ENCODE measurements at places on chromosomes 16 and 17. TPM values are rescaled to one million over a fixed set of nuclear protein-coding genes. Genes with fewer than 3 reads are reported as not detected.

MILR1 gene
- not detected for total RNA-seq

DNA sequence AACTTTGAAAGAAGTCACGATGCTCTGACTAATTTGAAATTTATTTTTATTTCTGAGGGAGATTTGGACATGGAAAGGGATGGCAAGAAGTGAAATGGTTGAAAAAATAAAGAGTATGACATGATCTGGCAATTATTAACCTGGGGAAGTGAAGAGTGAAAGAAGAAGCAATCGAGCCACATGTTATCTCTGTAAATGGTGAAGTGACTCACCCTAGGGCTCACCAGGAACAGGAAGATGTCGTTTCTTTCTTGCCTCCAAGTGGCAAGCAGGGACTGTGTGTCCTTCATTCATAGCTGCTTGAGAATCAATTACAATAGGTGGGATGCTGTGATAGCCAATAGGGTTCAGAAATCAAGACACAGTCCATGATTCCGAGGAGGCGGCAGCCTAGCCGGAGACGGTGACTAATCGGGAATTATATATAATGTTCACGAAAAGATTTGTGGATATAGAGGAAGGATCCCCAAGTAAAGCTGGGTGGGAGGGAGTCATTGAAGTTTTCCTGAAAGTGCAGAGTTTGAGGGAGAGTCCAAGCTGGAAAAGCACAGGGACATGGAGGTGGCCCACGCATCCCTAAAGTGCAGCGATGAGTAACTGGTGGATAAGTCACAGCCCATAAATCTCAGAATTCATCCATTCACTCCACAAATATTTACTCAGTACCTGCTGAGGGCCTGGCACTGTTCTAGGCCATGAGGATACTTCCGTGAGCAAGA lies 18.2 kb upstream of the KRT20 start:
- peak; percentile 69 for DNase-seq

GRCh38 chr16:67254801-67255552 lies 6.2 kb downstream of the SLC9A5 start:
- DNase-seq: no peak

DRC7 gene
- 1.2 TPM for total RNA-seq

CDC42EP4 gene
- 27.9 TPM for total RNA-seq

DNA sequence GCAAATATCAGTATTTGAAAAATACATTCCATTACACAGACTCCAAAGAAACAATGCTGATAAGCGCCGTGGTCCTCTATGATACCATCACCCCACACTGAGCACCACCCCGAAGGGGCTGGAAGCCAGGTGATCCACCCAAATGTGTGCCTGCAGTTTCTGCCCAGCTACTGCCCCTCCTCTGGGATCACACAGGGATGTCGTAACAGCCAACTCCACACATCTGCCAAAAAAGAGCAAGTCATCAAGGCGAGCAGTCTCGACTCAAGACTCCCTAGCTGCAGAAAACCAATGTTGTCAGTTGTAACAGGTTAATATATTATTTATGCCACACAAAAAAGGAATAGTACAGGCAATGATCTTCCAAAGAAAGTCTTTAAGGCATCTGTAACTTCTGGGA lies 21.0 kb downstream of the CYB5D2 start:
- no peak for DNase-seq

- no peak for DNase-seq
Observed at GRCh38 chr16:88375996-88376834, 6.5 kb upstream of the ZNF469 start.

DNA sequence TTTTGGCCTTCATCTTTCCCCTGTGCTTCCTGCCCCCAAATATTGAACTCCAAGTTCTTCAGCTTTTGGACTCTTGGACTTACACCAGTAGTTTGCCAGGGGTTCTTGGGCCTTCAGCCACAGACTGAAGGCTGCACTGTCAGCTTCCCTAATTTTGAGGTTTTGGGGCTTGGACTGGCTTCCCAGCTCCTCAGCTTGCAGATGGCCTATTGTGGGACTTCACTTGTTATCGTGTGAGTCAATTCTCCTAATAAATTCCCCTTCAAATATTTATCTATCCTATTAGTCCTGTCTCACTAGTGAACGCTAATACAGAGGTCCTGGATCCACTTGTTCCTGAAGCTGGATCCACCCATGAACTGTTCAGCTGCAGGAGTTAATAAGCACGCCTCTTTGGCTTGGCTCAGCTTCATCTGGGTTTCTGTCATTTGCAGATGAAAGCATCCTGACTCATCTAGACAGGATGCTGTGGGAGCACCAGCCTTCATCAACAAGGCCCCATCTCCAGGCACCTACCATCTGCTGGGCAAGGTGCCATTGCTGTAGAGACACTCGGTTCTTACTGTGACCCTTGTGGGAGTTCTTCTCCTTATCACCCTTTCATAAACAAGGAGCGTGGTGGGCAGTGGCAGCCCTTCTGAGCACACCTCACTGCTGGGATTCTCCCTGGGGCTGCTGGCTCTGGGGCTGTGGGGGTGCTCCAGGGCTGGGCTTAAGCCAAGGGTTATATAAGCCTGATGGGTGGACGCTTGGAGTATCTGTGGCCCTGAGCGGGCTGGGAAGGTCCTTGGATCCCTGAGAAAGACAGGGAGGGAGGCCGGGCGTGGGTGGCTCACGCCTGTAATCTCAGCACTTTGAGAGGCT lies 23.1 kb downstream of the LAT start:
- DNase-seq: no peak

DNA sequence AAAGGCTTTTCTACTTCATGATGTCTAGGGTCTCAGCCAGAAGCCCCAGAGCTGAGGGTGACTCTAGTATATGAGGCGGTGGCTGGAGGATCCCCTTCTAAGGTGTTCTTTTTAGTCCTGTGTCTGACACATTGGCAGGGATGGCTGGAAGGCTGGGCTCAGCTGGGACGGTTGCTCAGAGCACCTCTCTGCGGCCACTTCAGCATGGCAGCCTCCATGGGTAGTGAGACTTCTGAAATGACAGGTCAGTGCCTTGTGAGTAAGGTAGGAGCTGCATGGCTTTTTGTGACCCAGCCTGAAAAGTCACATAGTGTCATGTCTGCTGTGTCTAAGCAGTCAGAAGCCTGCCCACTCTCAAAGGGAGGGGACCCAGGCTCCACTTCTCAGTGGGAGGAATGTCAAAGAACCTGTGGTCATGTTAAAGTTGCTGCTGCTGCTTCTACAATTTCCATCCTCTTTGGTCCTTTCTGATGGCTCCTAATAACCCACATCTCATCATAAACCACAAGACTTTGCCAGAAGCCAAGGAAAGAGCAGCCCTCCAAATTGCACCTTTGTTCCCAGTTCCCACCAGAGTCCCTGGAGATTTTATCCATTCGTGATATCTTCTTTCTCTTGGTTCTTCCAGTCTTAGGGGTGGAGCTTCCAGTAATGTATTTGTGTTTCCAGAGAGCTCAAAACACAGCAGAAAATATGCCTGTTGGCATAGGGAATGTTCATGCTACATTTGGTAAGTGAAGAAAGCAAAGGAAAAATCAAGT lies 15.4 kb upstream of the KCNG4 start:
- DNase-seq: no peak

IL21R gene
- 0.12 TPM for total RNA-seq

KRT33B gene
- not detected for total RNA-seq

PIRT gene
- not detected for total RNA-seq

RBBP6 gene
- total RNA-seq: 42.2 TPM

CD7 gene
- total RNA-seq: 0.37 TPM

GRCh38 chr16:12548270-12548983 lies 255.3 kb downstream of the CPPED1 start:
- DNase-seq: no peak

DNA sequence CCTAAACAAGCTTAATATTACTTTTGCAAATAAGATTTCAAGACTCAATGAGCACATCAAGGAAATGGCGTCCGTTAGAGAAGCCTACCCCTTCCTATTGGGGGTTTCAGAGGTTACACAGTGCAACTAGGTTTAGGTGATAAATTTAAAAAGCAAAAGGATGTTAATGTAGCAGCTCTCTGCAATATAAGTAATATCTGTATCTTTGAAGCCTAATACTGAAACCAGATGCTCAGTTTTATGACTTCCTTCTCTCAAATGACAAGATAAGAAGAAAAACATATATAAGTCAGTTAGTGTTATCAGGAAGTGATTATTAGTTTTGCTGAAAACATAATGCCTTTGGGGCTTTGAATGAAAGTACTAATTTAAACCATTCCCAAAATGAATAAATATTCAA lies 54.3 kb upstream of the MED13 start:
- DNase-seq: no peak

- DNase-seq: no peak
Observed at GRCh38 chr16:89122322-89122851, 28.7 kb downstream of the ACSF3 start.

GRCh38 chr16:22327446-22327775 lies 30.2 kb downstream of the POLR3E start:
- no peak for DNase-seq

DNA sequence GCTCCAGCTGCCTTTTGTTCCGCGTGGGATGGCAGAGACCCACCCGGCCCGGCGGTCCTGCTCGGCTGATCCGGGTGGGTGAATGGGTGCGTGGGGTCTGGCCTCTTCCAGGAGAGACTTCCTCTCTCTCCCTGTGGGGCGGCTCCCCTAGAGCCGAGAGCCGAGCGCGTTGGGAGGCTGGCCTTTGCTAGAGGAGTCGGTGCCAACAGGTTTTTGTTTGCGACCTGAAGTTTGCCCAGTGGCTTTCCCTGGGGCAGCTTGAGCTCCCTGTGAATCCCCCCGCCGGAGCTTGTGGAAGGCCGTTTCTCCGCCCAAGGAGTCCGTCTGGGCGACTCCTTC lies 970 bp downstream of the EPN2 start:
- peak; percentile 28 for DNase-seq

GRCh38 chr17:50312308-50312707 lies 33.6 kb upstream of the XYLT2 start:
- no peak for DNase-seq

NEUROD2 gene
- total RNA-seq: not detected

DNA sequence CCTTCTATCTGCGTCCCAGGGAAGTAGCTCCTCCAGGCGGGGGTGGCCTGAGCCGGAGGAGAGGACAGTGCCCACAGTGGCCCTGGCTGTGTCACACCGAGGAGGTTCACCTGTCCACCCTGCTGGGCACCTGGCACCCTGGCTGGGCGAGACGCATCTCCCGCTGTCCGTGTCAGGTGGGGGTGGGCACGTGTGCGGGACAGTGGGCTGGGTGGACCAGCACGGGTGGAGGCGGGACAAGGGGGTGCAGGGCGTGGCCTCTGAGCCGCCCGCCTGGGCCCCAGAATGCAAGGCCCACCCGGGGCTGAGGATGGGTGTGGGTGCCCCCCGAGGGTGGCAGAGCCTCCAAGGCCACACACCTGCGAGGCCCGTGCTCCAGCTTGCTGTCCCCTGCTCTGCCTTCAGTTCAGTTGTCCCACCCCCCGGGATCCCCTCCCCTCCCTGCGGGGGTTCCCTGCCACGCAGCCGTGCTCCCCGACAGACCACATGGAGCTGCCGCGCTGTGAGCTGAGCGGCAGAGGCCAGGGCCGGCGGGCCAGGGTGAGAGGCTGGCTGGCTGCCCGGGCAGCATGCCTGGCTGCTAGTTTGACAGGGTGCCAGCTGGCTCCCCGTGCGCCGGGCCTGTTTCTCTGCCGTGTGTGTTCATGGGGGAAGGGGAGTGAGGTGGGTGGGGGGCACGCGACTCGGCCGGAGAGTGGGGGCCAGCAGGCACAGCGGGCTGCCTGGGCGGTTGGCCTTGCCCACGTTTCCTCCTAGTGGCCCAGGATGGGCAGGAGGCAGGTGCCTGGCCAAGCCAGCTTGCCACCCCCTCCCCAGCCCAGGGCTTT lies 33.9 kb downstream of the BAHCC1 start:
- no peak for DNase-seq

DNA sequence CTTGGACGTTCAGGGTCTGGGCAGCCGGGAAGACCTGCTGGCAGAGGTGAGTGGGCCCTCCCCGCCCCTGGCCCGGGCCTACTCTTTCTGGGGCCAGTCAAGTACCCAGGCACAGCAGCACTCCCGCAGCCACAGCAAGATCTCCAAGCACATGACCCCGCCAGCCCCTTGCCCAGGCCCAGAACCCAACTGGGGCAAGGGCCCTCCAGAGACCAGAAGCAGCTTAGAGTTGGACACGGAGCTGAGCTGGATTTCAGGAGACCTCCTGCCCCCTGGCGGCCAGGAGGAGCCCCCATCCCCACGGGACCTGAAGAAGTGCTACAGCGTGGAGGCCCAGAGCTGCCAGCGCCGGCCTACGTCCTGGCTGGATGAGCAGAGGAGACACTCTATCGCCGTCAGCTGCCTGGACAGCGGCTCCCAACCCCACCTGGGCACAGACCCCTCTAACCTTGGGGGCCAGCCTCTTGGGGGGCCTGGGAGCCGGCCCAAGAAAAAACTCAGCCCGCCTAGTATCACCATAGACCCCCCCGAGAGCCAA lies 8.6 kb upstream of the ABCC3 start:
- DNase-seq: peak; percentile 94

- DNase-seq: no peak
Observed at GRCh38 chr16:14248791-14249190, 177.7 kb downstream of the MRTFB start.

- no peak for DNase-seq
Observed at GRCh38 chr16:47873434-47873833, 282.4 kb downstream of the ABCC12 start.

CBFB gene
- 108 TPM for total RNA-seq

DNA sequence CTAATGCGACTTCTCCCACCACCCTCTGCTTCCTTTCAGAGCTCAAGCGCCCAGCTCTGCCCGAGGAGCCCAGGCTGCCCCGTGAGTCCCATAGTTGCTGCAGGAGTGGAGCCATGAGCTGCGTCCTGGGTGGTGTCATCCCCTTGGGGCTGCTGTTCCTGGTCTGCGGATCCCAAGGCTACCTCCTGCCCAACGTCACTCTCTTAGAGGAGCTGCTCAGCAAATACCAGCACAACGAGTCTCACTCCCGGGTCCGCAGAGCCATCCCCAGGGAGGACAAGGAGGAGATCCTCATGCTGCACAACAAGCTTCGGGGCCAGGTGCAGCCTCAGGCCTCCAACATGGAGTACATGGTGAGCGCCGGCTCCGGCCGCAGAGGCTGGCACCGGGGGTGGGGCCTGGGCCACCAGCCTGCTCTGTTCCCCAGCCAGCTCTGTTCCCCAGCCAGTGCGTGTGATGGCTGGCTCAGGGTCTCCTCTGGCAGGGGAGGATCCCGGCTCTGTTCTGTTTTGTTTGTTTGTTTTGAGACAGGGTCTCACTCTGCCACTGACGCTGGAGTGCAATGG lies 18.7 kb downstream of the CRISPLD2 start:
- DNase-seq: no peak
